ENCODE measurements at places on chromosomes 5 and 9. TPM values are rescaled to one million over a fixed set of nuclear protein-coding genes. Genes with fewer than 3 reads are reported as not detected.

Gene CAVIN4
- 6.0 TPM for total RNA-seq

Gene ARID3C
- total RNA-seq, result 0.16 TPM

Gene NRG2
- total RNA-seq, result 0.54 TPM

Gene ORM2
- total RNA-seq, result not detected

Gene HMMR
- 4.0 TPM for total RNA-seq

Gene SAPCD2
- 0.43 TPM for total RNA-seq

Gene SLC34A1
- not detected for total RNA-seq

Gene OSMR
- 38.6 TPM for total RNA-seq

All from astrocyte (in vitro differentiated cells and primary cell).